ENCODE measurements at places on chromosomes 4 and X.

- no peak for DNase-seq
Measured at GRCh38 chr4:56181140-56181953, 205.9 kb downstream of the AASDH start.

DNA sequence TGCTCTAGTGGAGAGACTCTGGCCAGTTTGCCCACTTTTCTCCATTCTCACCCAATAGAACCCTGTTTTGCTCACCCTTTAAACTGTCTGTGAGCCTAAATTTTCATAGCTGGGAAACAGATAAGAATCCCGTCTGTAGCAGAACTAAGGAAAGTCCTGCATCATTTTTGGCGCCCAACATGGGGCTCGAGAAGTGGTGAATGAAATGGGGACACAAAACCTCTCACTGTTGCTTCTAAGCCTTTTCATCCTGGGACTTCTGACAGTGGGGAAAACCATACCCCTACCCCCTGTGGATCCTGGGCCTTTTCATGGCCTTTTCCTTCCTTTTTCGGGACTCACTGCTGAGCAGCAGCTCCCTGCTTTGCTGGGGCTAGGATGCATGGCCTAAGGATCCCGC lies 189.9 kb downstream of the INPP4B start:
- DNase-seq = peak; percentile 15

DNA sequence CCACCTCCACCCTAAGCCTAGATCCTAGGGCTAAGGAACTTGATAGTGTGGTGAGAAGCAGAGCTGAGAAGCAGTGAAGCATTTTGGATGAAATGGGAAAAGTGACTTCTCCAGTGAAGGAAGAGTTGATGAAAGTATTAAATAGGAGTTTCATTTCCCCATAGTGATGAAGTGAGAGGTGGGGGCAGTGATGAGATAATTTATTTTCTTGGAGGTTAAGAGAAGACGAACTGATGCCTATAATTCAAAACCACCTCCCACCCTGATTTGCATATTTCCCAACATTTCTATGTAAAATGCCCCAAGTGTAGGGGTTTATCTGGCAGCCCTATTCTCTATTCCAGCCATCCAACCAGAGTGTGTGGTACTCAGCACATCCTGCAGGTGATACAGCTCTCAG lies 6.3 kb downstream of the LONRF3 start:
- DNase-seq = no peak

DNA sequence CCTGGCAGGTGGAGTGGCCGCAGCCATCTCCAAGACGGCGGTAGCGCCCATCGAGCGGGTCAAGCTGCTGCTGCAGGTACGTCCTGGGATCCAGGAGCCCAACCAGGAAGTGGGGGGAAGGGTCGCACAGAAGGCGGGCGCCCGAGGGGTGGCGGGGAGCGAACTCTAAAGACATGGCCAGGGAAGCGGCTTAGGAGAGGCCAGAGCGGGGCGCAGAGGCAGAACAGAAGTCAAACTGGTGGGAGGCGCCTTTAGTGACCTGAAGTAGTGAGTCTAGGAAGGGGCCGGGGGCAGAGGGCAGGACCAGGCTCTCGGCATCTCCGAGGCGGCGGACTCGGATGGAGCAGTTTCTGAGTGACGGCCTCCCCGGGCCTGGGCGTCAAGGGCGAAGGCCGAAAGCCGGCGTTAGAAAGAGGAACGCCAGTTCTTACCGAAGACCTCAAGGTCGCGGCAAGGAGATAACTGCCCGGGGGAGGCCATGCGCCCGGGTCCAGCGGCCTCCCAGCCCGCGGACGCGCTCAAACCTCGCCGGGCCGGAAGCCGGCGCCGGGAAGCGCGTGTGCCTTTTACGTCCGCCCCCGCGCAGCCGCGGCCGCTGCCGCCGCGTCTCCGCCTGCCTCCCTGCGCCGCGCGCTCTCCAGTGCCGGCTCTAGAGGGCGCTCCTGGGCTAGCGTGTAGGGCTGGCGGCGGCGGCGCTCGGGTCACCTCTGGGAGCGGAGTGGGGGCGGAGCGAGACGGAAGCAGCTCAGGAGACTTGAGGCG lies 488 bp downstream of the SLC25A5 start:
- DNase-seq = peak; percentile 72

DNA sequence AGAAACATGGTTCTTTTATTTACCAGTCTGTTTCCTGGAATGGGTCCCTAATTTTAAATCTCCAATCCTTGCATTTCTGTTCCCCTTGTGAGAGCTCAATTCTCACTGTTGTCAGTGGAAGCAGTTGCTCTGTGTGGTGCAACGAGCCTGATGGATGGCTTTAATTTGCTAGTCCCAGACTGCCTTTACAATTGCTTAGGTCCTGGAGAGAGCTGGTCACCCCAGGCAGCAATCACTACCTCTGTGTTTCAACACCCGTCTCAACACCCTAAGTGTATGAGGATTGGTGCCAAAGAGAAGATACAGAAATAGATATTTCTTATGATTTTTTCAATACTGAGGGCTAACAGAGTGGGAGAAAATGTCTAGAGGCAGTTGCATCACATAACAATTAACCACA lies 873.8 kb downstream of the GLUD2 start:
- DNase-seq = no peak

DNA sequence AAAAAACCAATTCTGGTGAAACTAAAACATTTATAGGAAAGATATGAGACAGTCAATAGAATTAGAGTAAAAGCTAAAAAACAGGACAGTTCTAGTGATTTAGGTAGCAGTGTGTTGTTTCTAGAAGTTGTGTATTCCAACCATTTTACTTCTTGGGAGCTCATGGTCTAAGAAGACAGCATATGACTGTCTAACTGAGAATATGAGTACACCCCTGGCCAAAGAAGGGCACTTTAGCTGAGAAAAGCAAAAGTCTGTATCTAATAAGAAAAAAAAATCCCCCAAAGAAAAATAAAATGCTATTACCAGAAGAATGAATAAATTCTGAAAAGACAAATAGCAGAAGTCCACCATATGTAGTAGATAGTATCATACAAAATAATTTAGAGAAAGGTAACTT lies 26.4 kb downstream of the EREG start:
- DNase-seq = no peak

DNA sequence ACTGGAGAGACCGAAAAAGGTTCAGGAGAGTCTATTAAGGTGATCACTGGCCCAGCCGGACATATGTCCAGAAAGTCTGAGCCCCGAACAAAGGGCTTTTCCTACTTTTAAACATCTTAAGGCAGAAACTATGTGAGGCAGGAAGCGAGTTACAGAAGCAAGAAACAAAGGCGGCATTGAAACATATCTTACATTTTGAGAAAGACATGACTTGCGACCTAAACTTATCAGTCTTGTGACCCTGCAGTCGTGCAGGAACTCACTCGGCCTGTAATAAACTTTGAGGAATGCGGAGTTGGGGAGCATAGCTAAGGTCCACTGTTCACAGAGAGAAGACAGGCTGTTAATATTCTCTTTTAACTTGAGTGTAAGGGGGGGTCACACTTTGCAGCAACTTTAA lies 158.7 kb downstream of the TBX22 start:
- DNase-seq = no peak

GRCh38 chr4:23235628-23236390 lies 543.1 kb downstream of the GBA3 start:
- DNase-seq = no peak

- DNase-seq = peak; percentile 87
Measured at GRCh38 chr4:114108869-114109268, 129.4 kb upstream of the ARSJ start.

GRCh38 chr4:109993116-109993515 lies 80.4 kb downstream of the EGF start:
- DNase-seq = no peak

DNA sequence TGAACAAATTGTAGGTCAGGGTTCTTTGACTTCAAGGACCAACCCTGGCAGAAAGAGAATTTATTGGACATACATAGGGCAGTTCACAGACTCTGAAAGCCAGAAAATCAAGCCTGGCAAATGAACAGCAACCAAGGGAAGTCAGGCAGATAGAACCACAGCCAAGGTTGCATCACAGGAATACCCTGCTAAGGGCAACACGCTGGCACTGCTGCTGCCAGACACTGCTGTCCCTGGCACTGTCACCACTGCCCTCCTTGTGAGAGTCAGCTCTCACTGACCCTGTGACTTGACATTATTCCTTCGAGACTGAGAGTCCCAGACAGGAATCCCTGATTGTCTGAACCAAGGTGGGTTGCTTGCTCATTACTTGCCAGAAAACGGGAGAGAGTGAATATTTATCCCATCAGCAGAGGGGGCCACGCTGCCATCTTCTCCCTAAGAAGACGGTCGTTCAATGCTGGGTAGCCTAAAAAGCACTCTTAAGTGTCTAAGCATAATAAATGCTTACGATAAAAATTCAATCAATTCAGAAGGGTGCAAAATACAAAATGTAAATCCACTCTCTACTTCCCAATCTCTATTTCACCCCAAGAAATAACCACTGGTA lies 23.2 kb upstream of the PTTG2 start:
- DNase-seq = no peak

DNA sequence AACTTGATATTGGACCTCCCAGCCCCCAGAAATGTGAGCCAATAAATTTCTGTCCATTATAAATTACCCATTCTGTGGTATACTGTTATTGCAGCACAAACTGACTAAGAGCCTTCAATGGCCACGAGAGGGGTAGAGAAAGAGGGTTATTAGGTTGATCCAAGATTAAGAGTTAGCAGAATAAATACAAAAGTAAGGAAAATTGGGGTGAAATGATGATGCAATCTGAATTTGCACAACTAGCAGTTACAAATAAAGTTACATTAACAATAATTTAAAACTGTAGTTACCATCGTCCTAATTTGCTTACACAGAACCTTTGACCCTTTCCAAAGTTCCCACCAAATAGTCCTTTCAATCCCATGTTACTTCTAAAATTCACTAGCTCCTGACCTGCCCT lies 54.2 kb downstream of the F8 start:
- DNase-seq = no peak

- no peak for DNase-seq
Measured at GRCh38 chrX:135543924-135544323, 23.5 kb downstream of the INTS6L start.

GRCh38 chrX:15221321-15221720 lies 48.6 kb downstream of the ASB9 start:
- DNase-seq = no peak

DNA sequence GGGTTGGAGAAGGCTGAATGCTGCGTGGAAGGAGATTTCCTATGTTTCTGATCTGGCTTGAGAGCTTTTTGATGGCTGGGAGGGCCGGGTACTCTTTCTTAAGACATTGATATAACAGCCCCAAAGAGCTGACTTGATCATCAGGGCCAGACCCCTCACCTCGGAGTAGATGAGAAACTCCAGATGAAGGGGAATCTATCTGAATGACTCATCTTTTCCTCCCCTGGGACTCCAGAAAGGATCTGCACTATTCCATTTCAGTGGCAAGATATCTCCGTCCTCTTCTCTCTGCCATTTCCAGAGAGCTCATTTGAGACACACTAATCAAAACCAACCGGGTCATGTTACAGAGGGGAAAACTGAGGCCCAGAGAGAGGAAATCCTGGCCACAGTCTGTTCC lies 92.9 kb upstream of the MSX1 start:
- DNase-seq = peak; percentile 25

DNA sequence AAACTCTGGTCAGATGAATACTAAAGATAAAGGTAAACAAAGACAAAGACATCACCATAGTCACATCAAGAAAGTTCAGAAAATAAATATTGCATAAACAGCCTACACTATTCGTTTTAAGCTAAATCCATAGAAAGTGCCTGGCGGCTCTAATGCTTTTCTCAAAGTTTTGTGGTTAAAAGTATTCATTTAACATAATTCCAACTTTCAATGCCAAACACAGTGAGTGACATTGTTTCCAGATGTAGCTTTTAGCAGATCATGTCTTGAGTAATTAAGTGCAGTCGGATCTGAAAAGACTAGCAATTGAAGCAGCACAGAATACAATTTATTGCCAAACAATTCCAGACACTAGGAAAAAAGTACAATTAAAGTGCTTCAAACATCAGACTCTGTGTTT lies 287.1 kb upstream of the ADGRL3 start:
- DNase-seq = no peak

- DNase-seq = peak; percentile 58
Measured at GRCh38 chr4:112968451-112969159, 80.8 kb upstream of the ANK2 start.

DNA sequence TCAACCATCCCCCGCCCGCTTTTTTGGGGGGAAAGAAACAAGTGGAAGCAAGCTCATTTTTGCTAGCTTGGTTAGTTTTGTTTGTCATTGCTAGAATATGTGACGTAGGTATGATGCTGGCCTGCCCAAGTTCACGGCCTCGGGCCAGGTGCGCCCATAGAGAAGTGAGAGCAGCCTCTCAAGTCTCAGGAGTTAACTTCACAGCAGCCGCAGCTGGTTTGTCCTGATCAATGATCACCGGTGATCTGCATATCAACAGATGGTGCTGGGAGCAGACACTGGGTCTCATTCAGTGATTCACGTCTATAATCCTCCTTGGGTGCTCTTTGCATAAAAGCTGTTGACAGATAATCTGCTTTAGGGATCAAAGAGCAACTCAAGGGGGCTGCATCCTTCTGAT lies 50.1 kb downstream of the ENPP6 start:
- DNase-seq = no peak

- no peak for DNase-seq
Measured at GRCh38 chr4:108146819-108147218, 21.9 kb downstream of the LEF1 start.

Measured in fibroblast of mammary gland (primary cell).